ENCODE measurements at places on chromosomes 11 and 22. TPM values are rescaled to one million over a fixed set of nuclear protein-coding genes. Genes with fewer than 3 reads are reported as not detected.

The PNPLA5 gene
- total RNA-seq: not detected

The GPR83 gene
- total RNA-seq: 0.22 TPM

The NCF4 gene
- total RNA-seq: 31.7 TPM

The RIBC2 gene
- 2.4 TPM for total RNA-seq

The CEND1 gene
- 0.63 TPM for total RNA-seq

The RCOR2 gene
- total RNA-seq: not detected

The RIMBP3B gene
- total RNA-seq: not detected

The TMEM191C gene
- 2.0 TPM for total RNA-seq

The MTMR2 gene
- 8.3 TPM for total RNA-seq

The KCNJ5 gene
- total RNA-seq: not detected

The OR4P4 gene
- total RNA-seq: not detected

The CELSR1 gene
- 6.0 TPM for total RNA-seq

The OR8G5 gene
- total RNA-seq: not detected

The RHOD gene
- not detected for total RNA-seq

The SLC22A12 gene
- not detected for total RNA-seq

The SBF2 gene
- 15.5 TPM for total RNA-seq

The APOL4 gene
- not detected for total RNA-seq

The SCN3B gene
- total RNA-seq: not detected

The TXN2 gene
- 32.3 TPM for total RNA-seq

The TTLL8 gene
- total RNA-seq: not detected

The TBX10 gene
- total RNA-seq: not detected

The KRTAP5-10 gene
- not detected for total RNA-seq

The THYN1 gene
- total RNA-seq: 32.9 TPM

The ACR gene
- not detected for total RNA-seq

The SLC22A8 gene
- not detected for total RNA-seq

The TRIM49C gene
- total RNA-seq: not detected

The FAM83F gene
- total RNA-seq: 2.1 TPM

The CALCA gene
- total RNA-seq: not detected

The OR52E8 gene
- not detected for total RNA-seq

The PGR gene
- total RNA-seq: not detected

The TSGA10IP gene
- not detected for total RNA-seq

The TECTA gene
- total RNA-seq: 0.57 TPM

The CARD18 gene
- total RNA-seq: not detected

The TUBA8 gene
- 27.0 TPM for total RNA-seq

The RASD2 gene
- 0.67 TPM for total RNA-seq

The EED gene
- total RNA-seq: 50.7 TPM

The TMX2 gene
- 44.0 TPM for total RNA-seq

The DMC1 gene
- total RNA-seq: not detected

The F2 gene
- not detected for total RNA-seq

The SLC22A6 gene
- total RNA-seq: not detected

The CARNS1 gene
- 4.5 TPM for total RNA-seq

The MCM5 gene
- 32.6 TPM for total RNA-seq

The SHANK3 gene
- not detected for total RNA-seq

Measured in T-helper 17 cell (primary cell).